CD4-positive, alpha-beta T cell treated with Interleukin-1 beta for 1 hour (primary cell): ENCODE measurements at places on chromosomes 4 and X.

- no peak for DNase-seq
Measured at GRCh38 chrX:9988762-9989161, 21.6 kb downstream of the CLDN34 start.

DNA sequence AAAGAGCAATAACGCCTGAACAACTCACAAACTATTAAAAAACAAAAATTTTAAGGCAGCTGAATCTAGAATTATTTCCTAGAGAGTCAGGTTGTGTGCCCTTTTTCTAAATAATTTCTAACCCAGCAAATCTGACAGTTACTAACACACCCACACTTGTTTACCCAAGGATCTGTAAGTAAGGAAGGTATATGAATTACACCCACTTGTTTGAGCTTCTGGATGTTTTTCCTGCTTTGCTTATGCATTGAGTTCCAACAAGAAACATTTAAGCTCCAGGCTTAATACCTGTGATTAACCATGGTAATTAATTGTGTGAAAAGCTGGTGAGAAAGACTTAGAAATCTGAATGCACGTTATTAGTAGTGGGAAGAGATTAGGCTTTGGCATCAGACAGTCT is 1.5 kb downstream of the NIPAL1 start:
- DNase-seq, result no peak

DNA sequence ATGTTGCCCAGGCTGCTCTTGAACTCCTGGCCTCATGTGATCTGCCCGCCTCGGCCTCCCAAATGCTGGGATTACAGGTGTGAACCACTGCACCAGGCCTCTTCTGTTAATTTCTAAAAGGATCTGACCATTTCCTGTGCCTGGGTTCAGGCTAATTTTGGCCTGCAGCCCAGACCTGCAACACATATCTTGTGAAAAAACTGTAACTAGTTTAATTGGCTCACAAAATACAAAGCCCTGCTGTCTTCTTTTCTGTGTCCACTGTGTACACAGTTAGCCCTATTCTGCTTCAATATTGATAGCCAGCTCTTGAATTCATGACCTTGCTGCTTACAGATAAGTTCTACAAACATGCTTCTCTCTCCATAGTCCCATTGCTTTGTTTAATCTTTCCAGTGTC is 753.5 kb downstream of the PDHA2 start:
- no peak for DNase-seq

DNA sequence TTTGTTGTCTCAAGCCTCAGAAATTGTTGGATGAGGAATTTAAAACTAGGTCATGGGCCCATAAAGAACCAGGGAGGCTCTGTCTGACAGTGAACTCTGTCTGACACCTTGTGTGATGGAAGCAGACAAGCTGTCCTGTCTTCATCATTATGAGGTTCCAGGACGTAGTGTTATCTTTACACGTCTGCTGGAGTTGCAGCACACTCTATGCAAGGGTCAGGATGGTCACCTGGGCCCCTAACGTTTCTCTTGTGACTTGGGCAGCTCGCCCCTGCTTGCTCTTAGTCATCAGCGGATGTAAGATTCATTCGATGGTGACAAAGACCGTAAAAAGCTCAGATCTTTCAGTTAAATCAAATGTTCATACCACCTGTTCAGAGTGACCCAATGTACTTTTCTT is 92.0 kb upstream of the ADGRG2 start:
- DNase-seq, result no peak

DNA sequence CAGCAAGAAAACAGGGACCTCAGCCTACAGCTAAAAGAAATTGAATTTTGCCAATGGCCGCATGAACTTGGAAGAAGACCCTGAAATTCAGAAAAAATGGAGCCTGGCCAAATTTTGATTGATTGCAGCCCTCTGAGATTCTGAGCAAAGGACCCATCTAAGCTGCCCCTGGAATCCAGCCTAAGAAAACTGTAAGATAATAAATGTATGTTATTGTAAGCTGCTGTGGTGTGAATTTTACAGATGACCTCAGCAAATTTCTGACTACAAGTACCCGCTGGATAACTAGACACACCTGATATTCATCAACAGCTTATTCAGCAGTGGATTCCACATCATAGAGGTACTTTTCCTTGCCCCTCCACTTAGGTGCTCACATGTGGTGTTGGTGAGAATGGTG is 119.5 kb upstream of the EPHA5 start:
- no peak for DNase-seq

DNA sequence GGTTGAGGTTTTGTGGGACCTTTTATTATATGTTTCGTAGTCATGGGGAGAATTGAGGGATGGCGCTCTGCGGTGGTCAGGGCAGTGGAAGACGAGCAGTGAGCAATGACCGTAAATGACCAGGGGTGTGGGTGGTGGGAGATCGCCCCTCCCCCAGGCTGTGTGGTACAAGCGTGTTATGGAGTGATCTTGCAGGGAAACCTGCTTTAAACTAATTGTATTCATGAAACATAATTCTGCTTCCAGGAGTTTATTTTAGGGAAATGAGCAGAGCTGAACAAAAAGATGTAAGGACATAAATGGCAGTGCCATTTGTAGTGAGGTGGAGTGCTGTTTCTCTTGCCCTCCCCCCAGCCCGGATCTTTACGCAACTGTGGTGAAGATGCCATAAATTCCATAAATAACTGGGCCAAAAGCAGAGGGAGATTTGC is 20.2 kb downstream of the GYG2 start:
- no peak for DNase-seq
